CD4-positive, alpha-beta T cell treated with Interferon alpha-2 for 1 hour (primary cell): ENCODE measurements at places on chromosomes 5 and 9.

- DNase-seq: peak; percentile 18
These were observed 26.9 kb upstream of the CEMIP2 start for GRCh38 chr9:71795097-71795813.

DNA sequence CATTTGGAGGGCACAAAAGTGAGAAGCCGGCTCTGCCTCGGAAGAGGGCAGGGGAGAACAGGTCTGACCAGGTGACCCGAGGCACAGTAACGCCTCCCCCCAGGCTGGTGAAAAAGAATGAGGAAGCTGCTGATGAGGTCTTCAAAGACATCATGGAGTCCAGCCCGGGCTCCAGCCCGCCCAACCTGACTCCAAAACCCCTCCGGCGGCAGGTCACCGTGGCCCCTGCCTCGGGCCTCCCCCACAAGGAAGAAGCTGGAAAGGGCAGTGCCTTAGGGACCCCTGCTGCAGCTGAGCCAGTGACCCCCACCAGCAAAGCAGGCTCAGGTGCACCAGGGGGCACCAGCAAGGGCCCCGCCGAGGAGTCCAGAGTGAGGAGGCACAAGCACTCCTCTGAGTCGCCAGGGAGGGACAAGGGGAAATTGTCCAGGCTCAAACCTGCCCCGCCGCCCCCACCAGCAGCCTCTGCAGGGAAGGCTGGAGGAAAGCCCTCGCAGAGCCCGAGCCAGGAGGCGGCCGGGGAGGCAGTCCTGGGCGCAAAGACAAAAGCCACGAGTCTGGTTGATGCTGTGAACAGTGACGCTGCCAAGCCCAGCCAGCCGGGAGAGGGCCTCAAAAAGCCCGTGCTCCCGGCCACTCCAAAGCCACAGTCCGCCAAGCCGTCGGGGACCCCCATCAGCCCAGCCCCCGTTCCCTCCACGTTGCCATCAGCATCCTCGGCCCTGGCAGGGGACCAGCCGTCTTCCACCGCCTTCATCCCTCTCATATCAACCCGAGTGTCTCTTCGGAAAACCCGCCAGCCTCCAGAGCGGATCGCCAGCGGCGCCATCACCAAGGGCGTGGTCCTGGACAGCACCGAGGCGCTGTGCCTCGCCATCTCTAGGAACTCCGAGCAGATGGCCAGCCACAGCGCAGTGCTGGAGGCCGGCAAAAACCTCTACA is 11.8 kb downstream of the QRFP start:
- DNase-seq: no peak

DNA sequence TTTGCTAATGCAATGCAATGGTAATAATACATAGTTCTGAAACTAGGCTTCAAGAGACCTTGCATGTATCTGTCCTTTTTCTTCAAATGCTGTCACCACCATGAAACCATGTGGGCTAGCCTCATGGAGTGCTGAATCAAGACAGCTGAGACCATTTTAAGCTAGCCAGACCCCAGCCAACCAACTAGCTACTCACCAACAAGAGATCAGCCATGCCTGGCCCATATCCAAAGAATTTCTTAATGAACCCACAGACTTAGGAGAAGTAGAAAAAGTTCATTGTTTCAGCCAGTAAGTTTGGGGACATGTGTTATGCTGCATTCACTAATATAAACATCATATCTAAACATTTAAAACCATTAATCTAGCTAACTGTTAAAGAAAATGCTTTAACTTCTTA is 139.8 kb upstream of the EDIL3 start:
- no peak for DNase-seq

DNA sequence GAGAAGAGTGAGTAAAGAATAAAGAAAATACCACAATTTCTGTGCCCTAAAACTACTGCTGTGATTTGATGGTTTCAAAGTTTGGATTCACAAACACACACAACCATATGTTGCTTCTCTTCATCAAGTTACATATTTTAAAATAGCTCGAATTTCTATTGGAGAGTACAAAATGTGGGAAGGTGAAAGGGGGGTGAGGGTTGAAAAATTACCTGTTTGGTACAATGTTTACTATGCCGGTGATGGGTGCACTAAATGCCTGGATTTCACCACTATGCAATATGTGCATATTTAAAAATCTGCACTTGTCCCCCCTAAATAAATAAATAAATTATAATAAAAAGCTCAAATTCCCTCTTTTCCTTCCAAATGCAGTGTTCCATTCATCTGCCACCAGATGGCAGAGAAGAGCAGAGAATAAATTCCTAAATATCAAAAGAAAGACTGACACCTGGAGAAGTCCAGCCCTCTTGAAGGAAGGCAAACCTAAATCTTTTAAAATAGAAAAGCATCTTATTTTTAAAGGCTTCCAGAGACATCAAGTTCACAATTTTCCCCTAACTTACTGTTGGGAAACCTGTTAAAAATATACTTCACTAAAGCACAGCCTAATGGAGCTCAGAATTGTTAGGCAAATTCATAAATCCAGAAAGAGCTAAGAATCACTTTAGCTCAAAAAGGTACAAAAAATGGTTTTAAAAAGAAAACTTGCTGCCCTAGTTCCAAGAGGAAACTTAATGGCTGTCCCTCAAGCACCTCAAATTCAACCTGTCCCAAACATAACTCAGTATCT is 24.8 kb upstream of the HNRNPA0 start:
- DNase-seq: peak; percentile 41

DNA sequence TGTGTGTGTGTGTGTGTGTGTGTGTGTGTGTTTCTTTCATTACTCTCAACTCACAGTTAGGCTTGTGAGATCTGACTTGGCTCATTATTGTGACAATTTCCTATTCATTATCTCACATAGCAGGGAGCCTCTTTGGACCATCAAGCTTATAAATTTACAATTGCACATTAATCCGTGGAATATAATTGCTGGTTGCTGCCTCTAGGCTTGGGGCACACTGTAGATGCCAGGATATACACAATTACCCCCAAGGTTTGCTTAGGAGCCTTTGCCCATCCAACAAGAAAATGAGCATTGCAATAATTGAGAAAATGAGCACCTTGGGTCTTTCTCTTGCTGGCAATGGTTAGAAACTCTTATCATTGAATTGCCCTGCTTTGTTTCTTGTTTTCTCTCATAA is 161.6 kb upstream of the DMRTA1 start:
- DNase-seq: no peak

- no peak for DNase-seq
These were observed 22.1 kb upstream of the FRMD3 start for GRCh38 chr9:83560169-83560826.

DNA sequence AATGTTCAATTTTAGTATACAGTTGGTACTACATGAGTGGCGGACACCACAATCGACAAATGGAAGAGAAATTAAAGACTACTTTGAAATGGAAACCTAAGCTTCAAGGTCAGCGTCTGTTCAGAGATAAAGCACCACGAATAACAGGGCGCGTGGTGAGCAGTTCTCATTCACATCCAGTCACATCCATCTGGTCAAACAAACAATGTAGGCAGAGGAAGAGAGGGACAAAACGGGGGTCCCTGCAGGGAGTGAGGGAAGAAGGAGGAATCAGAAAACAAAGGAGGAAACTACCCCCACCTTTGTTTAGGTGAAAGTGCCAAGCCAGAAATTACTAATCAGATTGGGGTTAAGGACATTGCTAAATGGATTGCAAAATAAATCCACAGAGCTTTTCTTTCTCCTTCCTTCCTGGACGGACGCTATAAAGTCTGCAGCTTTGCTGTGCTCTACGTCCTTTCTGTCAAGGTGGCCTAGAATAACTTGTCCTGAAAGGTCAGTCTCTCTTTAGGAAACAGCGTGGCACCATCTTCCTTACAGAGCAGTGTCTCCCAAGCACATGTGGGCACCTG is 138.6 kb downstream of the ENTREP1 start:
- DNase-seq: no peak

DNA sequence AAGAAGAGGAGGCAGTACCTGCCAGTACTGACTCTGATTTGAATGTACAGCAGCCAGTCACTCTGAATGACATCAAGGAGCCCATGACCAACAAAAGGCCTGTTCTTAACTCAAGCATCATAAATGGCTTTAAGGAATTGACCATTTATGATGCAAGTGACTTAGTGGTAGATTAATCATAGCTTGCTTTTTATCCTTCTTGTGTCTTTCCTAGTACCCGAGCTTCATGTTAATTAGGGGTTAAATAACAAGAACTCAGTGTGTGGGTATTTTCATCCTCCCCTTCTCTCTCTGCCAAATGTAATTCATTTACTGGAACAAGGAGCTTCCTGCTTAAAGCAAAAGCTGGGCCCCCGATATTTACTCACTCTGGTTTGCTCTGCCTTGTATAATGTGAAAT is 146.5 kb downstream of the UNC13B start:
- DNase-seq: no peak

DNA sequence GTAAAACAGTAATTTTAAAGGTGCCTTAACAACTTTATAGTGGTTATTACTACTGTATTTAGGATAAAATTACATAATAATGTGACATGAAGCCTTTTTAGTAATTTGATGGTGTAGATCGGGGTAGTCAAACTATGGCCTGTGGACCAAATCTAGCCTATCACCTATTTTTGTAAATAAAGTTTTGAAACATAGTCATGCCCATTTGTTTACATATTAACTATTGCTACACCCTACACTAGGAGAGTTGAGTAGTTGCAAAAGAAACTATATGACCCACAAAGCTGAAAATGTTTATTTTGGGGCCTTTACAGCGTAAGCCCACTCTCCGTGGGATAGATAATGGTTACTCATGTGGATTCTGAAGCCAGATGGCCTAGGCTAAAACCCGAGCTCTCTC is 6.2 kb downstream of the CEP78 start:
- DNase-seq: no peak

- no peak for DNase-seq
These were observed 181.3 kb upstream of the ZNF608 start for GRCh38 chr5:124927735-124928134.

DNA sequence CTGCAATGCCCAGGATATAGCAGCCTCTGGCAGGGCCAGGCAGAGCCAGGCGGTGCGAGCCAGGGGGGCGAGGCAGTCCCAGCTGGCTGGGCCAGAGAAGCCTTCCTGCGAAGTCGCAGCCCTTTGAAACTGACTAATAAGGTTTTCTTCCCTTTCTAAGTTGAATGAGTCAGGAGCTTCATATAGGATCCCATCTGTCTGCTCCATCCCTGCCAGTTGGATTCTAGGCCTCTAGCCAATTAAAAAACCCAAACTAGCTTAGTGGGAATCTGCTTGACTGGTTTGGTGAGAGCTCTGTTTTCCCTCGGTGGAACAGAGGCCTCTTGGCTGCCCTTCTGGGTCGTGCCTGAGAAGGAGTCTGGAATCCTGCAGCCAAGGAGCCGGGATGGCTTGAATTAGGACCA is 70.1 kb upstream of the RAPGEF1 start:
- DNase-seq: no peak

DNA sequence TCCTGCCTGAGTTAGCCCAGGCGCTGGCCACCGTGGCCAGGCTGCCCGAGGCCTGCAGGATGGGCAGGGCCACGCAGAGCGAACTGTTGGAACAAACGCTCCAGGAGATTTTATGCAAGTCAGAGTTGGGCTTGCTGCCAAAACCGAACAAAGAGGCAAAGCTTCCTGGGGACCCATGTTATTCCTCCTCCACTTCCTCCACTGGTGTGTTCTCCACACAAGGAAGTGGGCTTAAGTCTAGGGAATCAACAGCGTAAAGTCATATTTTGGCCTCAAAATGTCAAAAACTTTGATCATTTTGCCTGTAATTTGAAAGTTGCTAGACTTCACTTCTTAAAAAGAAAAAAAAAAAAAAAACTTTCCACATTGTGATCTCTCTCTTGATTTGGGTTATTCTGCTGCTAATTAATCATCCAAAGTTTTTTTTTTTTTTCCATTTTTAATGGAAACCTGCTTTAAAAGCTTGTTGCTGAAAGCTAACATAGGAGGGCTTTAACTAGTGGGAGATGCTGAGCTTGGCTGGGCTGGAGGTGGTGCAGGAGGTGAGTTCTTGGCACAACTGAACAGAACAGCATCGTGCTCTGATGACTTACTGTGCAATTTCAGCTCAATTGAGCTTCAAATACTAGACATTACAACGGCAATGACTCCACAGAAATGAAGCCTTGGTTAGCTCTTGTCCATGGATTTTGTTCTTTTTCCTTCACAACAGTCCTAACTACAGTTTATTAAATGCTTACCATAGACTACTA is 73.0 kb downstream of the PTPDC1 start:
- no peak for DNase-seq

- peak; percentile 45 for DNase-seq
These were observed at the start of gene LIFR for GRCh38 chr5:38556599-38557307. LIFR (minus strand) TSS chr5:38556646; CDS start chr5:38530647, 25,999 bp downstream.

GRCh38 chr9:134807716-134808446 is 72.7 kb upstream of the FCN2 start:
- no peak for DNase-seq

DNA sequence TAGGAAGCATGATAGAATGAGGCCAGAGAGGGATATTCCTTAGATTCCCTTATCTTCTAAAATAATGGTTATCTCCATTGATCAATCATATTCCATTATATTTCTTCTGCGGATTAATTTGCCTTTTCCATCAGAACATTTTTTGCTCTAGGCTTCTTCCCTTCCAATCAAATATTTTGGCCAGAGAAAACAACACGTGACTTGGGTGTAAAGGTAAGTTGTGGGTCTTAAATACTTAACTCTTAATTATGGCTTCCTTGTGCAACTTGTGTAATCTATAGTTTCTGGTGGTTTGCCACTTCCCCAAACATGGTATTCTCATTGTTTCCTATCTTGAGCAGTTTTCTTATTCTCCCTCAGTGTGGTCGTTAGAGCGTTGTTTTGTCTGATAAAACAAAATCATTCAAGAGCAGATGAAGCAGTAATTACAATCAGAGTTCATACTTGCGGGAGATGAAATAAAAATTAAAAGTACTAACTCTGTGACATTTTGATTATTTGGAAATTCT is 889.3 kb downstream of the MAT2B start:
- no peak for DNase-seq

GRCh38 chr9:37915911-37916470 is 12.1 kb upstream of the SLC25A51 start:
- DNase-seq: no peak

DNA sequence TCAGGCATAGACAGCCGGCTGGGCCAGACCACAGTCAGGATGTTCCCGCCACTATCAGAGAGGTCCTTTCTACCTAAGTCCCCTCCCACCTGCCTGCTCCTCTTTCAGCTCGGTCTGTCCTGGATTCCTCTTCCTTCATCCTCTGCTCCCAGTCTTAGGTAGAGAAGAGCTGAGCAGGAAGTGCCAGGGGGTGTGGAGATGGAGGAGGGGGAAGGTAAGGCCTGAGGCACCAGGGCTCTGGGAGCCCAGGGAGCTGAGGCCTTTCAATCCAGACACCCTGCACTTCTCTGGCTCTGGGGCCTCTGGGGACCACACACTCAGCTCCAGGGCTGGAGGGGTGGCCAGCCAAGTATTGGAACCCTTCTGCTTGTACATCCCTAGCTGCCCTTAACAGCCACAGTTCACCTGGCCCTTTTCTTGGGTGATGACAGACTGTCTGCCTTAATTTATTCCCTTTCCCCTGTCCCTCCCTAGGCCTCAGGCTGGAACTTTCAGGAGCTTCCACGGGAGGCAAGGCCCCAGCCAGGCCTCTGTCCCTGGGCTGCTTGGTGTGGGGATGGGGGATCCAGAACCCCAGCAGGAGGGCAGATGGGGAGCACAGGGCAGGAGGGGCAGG is 15.6 kb downstream of the IRF1 start:
- peak; percentile 56 for DNase-seq
